ENCODE measurements at places on chromosomes 5 and 9.

DNA sequence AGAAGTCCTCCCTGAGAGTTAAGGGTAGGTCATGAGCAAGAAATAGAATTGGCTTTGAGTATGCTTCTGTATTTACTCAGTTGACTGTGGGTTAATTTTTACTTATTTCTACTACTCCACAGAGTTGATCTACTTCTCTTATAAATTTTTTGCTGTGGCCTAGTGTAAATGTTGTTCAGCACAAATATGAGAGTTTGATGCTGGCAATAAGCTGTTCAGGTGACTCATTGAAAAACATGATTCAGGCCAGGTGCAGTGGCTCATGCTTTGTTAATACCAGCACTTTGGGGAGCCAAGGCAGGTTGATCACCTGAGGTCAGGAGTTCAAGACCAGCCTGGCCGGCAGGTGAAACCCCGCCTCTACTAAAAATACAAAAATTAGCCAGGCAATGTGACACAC is 4.5 kb upstream of the CDK7 start:
- no peak for DNase-seq

DNA sequence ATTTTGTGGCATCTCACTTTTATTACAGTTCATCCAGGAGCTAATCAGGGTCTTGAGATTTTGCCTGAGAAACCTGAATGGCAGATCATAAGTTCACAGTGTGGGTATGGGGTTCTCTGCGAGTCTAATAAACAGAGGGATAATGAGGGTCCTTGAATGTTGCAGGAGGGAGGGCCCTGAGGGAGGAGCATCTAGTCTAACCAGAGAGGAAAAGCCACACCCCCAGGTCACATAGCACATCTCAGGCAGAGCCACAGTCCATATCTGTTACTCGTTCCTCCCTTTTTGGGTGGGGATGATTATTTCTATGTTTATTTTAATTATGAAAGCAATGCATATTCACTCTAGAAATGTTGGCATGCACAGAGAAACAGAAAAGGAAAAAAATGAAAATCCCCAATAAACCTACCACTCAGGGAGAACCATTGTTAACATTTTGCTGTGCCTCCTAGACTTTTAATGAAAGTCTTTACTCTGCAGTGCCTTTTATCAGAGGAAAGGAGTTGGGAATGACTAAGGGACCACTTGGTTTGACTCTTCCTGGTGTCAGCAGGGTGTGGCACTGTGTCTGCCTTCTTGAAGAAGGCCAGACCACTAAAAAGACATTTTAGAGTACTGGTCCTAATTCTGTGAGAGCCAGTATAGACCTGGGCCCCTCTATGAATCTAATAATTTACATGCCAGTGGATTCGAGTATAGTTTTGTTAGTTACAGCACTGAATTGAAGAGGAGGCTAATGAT is 2.8 kb downstream of the GALNT12 start:
- DNase-seq, result no peak

DNA sequence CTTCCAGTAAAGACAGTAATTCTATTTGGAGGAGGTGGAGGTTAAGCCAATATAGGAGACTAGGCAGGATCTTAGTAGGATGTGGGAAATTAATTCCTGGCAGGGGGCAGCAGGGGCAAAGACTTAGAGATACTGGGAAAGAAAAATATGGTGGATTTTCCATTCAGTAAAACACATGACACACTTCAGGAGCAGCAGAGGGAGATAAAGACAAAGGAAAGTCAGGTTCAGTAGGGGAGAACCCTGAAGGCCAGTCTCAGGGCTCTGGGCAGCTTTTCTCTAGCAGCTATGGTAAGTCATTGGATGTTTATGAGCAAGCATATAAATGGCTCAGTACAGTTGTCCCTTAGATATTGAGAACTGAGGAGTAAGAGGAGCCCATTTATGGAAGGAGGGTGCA is 105.5 kb downstream of the PJA2 start:
- no peak for DNase-seq

- no peak for DNase-seq
Measured at GRCh38 chr5:151880324-151880723, 44.3 kb downstream of the GLRA1 start.

GRCh38 chr9:72597181-72597517 is 75.7 kb downstream of the TMC1 start:
- DNase-seq, result no peak

- DNase-seq, result no peak
Measured at GRCh38 chr5:113123618-113124017, 147.0 kb downstream of the DCP2 start.

- no peak for DNase-seq
Measured at GRCh38 chr9:8895106-8895860, 1095.7 kb upstream of the DMAC1 start.

- no peak for DNase-seq
Measured at GRCh38 chr5:89156226-89156625, 273.2 kb upstream of the MEF2C start.

DNA sequence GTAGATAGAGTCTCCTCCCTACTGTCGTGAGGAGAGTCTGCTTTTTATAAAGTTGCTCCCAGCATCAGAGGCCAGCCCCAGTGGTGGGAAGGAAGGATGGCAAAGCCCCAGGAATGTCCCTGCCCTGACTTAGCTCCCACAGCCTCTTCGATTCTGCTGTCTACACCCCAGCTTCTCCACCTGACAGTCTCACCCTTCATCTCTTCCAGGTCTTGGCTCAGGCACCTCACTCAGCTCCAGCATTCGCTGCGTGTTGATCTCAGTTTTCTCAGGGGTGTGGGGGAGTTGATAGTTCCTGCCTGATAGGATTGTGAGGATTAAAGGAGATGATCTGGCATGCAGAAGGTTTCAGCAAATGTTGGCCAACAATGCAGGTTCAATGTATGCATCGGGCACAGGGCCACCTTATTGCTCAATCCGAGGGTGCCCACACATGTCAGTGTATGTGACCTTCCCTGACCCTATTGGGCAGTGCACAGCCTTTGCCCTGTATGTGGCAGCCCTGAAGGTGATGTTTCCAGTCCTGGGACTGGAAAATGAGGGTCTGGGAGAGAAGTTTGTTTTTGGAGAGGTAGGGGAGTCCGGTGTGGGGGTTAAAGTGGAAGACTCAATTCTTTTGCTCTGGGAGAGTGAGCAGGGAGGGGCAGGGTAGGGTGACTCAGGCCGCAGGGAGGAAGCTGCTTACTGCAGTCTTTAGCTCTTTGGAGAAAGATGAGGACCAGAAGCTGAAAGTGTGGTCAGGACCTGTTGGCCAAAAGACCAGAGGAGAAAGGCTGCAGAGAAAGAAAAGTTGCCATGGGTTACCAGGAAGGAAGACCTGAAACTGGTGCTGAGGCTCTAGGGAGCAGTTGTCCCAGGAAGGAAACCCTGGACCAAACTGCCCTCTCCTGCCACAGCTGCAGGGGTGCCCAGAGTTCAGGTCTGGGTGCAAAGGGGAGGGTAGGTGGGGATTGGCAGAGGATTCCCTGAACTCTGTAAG is 153.2 kb downstream of the MACROH2A1 start:
- DNase-seq, result peak; percentile 85

Data from RWPE2 (cell line).